ENCODE measurements at places on chromosomes 3 and 15. TPM values are rescaled to one million over a fixed set of nuclear protein-coding genes. Genes with fewer than 3 reads are reported as not detected.

The SUSD5 gene
- 4.3 TPM for total RNA-seq

The MYEF2 gene
- 17.7 TPM for total RNA-seq

The FOXL2 gene
- not detected for total RNA-seq

The FBXW12 gene
- total RNA-seq: not detected

The CDC25A gene
- 22.5 TPM for total RNA-seq

The GOLGA6L4 gene
- 4.7 TPM for total RNA-seq

The A4GNT gene
- not detected for total RNA-seq

The C3orf20 gene
- total RNA-seq: not detected
